Stimulated activated CD4-positive, alpha-beta T cell treated with anti-CD3 and anti-CD28 coated beads, Interleukin-1b, Interleukin-23, amount 100 ng/mL, for 24 hours (primary cell): ENCODE measurements at places on chromosomes 1 and 21.

DNA sequence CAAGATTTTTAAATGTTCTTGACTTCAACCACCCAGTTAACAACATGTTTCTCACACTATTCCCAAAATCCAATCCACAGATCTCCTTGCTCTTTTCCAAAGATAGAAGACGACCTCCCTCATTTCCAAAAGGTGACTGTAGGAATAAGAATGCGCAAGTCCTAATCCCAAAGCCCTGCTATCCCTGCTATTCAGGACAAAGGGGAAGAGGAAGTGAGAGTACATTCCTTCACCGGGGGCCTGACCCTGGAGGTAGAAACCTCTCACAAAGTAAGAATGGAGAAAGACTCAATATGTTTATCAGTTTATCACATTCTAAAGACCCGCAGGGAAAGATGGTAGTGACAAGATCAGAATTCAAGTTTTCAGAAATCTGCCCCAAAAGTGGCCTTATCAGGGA lies 55.7 kb downstream of the PLEKHA6 start:
- no peak for DNase-seq

- DNase-seq = no peak
Measured at GRCh38 chr1:214103778-214104177, 116.0 kb downstream of the PROX1 start.

- DNase-seq = no peak
Measured at GRCh38 chr1:159089184-159089791, 12.7 kb upstream of the AIM2 start.

- DNase-seq = no peak
Measured at GRCh38 chr1:108079440-108080025, 114.6 kb upstream of the VAV3 start.

- no peak for DNase-seq
Measured at GRCh38 chr21:17460094-17460493, 52.7 kb upstream of the CXADR start.

GRCh38 chr1:9825093-9826074 lies 1.6 kb upstream of the CLSTN1 start:
- no peak for DNase-seq

DNA sequence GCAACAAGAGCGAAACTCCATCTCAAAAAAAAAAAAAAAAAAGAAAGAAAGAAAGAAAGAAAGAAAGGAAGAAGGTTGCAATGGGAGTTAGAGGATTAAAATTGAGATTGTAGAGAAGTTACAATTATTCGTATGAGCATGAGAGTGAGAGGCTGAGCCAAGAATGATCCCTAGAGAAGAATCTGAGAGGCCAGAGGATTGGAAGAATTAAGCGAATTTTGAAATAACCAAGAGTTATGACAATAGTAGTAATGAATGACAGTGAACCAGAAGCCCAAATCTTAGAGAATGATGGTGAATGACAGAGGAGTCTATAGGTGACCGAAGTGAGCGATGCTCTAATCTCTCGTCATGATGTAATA lies 369 bp upstream of the ZYG11B start:
- no peak for DNase-seq

DNA sequence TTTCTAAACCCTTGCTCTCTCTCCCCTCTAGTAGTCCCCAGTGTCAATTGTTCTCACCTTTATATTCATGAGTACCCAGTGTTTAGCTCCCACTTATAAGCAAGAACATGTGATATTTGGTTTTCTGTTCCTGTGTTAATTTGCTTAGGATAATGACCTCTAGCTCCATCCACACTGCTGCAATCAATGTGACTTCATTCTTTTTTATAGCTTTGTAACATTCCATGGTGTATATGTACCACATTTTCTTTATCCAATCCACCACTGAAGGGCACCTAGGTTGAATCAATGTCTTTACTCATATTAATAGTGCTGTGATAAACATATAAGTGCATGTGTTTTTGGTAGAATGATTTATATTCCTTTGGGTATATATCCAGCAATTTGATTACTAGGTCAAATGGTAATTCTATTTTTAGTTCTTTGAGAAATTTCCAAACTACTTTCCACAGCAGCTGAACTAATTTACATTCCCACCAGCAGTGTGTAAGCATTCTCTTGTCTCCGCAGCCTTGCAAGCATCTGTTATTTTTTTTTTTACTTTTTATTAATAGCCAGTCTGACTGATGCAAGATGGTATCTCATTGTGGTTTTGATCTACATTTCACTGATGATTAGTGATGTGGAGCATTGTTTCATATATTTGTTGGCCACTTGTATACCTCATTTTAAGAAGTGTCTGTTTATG lies 277.8 kb downstream of the LTN1 start:
- no peak for DNase-seq

DNA sequence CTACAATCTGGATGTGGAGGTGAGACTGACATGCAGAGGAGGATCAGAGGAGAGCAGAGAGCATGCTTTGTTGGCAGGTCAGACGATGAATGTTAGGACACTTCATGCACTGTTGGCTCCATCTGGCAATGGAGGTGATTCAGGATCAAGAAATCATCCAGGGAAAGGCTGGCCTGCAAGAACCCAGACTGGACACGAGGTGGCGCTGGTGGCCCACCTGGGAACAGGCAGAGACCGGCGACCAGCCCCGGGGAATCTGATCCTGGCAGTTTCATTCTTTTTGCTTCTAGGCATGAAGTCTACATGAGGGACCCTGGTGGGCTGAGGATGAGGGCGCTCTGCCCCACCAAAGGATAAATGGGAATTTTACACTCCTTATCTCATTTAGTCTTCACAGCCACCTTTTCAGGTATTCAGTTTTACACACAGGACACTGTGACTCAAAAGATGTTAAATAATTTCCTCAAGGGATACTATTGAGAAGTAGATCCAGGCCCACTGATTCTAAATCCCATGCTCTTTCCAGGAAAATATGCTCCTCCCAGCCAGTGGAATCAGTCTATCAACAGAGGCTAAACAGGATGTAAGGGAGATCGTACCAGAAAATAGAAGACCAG lies 26.2 kb upstream of the SCMH1 start:
- peak; percentile 41 for DNase-seq

GRCh38 chr1:198846556-198846955 lies 207.7 kb downstream of the PTPRC start:
- DNase-seq = no peak

DNA sequence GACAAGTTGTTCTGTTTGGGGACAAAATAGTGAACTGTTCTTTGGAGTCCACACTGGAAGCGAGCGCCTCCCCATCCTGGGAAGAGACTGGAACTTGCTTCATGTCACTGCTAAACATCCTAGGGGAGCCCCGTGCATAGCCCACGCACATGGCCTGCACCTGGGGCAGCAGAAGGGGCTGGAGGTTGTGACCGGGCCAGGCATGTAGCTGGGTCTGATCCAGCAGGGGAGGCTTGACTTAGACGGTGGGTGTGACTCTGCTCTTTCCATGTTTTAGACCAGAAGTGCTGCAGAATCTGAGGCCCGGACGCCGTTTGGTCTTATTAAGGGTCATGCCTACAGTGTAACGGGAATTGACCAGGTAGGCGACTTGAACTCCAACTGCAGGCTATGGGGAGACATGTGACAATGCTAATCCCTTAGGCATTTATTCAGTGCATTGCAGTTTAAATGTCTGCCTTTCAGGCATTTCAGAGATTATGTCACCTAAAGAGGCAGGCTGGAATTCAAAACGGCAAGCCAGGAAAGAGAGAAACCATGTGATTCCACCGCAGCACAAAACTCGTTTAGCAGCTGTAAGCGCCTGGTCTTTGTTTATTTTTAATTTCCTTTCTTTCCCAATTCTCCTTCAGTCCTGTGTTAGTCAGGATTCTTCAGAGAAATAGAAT lies 21.8 kb downstream of the CAPN9 start:
- no peak for DNase-seq

DNA sequence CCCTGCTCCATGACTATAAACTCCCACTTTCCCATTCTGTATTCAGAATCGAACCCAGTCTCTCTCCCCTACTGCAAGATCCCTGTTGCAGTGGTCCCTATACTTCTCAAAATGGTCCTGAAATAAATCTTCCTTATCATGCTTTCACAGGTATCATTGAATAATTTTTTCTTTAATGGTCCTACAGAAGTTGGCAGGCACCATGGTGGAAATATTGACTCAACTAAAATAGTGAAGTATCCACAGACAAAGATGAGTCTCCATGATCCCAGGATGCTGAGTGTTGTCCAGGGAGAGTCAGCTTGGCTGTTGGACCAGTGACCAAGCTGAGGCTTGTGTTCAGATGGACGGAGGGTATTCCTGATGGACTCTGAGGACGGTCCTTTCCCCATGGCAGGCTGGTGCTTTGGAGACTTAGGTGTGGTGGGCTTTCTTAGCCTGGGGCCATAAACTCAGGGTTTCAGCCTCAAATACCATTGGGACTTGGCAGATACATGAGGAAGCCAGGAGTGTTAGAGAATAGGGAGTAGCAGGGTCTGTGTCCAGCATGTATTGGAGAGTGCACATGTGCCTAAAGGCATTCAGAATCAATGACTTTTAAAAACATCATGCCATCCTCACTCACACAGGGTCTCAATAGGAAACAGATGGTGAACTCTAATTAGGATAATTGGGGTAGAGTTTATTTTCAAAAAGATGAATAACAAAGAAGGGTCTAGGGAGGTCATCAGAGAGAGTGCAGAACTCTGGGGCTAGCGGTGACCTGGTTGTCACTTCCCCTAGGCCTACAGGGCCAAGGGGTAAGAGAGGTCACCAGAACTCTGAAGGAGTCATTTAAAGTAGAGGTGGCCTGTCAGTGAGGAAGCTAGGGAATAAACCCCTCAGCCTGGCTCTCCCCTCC lies 19.8 kb downstream of the TINAGL1 start:
- DNase-seq = no peak

DNA sequence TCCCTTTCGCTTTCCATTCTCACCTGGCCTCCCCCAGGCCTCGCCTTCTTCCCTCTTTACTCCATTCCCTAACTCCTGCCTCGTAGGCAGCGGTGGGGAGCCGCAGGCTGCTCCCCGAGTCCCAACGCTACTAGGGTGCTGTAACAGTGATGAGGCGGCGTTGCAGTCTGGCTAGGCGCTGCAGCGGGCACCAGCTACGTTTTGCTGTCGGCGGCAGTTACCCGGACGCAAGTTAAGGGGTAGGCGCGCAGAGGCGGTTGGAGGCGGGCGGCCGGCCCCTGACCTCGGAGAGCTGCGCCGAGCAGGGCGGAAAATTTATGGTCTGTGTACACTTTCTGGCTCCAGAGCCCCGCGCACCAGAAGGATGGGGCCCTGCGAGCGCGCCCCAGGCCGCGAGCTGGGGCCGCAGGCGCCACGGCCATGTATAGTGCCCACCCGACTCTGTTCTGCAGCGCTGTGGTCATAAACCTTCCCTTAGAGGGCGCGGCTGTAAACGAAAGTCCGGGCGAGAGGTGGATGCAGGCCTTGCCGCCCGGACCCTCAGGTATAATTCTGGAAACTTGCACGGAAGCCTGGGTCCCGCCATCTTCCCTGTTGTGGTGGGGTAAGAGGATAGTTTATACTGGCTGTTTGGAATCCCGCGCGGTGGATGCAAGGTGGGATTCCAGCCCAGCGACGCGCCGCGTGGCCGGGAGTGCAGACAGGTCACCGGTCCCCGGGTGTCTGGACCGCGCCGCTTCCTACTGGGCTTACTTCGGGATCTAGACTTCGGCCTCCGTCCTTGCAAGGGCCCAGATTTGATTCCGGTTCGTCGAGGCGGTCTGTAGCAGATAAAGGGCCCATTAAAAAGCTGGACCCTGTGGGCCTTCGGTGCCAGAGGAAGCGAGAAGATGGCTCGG lies 15.0 kb downstream of the HLX start:
- DNase-seq = no peak

DNA sequence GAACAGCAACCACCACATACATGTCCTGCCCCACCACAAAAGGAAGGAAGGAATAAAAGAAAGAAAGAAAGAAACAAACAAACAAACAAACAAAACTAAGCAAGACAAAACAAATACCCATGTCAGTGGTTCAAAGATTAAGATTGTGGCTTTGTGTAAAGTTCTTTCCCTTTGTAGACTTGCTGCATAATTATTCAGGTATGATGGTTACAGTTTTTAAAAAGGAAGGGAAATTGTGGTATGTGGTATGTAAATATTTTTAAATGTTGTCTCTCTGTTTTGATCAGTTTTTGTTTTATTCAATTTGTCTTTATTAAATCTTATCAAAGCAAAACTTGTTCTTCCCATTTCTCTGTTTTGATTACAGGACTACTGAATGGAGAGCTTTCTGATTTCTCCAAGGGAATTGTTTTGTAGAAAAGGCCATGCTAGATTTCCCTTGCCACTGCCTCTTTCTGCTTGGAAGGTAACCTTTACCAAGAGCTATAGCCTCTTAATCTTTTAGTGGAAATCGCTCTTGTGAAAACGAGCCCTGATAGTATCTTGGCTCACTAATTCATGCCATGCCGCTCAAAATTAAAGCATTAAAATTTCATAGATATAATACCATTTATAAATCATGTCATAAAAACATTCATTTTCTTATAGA lies 290.3 kb upstream of the ST6GALNAC5 start:
- no peak for DNase-seq

DNA sequence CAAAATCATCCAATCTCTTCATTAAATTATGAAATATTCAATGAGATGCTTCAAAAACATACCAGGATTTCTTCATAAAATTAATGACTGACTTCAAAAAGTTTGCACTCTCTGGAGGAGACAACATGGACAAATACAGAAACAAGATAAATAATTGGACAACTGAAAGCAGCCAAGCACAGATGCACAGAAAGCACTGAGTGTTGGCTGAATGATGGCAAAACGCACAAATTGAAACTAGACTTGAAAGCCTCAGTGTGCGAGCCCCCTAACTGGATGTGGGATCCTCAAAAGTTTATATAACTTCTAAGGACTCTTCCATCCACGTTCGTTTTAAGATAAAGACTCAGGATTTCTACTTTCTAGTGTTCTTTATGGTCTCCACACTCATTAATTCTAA lies 27.9 kb downstream of the RGS18 start:
- no peak for DNase-seq

DNA sequence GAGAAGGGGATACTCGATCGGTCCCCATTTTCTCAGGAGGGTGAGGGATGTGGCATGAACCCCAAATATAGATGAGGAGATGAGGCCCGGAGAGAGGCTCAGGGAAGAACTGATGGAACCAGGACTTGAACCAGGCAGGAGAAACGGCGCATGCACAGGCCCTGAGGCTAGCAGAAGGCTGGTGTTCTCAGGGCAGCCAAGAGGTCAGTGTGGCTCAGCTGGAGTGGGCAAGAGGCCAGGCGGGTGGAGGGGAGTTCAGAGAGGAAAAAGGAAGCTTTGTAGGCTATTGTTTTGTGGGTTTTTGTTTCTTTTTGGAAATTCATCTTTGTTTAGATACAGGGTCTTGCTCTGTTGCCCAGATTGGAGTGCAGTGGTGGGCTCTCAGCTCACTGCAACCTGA lies 122.0 kb downstream of the LACTBL1 start:
- DNase-seq = no peak
